Effector memory CD4-positive, alpha-beta T cell (primary cell): ENCODE measurements at places on chromosomes 7 and 10.

DNA sequence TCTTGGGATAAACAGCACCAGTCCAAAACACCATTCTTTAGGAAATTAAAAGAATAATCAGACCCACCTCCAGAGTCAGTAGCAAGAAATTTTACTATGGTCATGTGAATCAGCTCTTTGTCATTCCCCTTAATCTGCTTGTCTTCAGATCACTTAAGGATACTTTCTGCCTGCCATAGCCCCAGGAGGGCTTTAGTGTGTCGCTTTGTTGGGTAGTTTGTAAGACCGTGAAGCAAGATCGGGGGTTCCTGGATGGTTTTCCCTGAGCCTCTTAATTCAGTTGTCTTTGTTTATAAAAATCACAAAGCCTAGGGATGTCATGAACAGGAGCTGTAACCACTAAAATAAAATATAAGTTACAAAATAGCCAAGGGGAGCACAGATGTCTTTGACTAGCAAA, 223.6 kb downstream of the RELN start:
- no peak overlapping the region for H3K27ac ChIP-seq
- no peaks in the 10 kb centered on the region for H3K36me3 ChIP-seq
- no peaks in the 10 kb centered on the region for H3K27me3 ChIP-seq
- DNase-seq = no peak
- no peaks in the 10 kb centered on the region for H3K4me1 ChIP-seq

- H3K27me3 ChIP-seq = no peaks in the 10 kb centered on the region
- DNase-seq = no peak
- no peak overlapping the region for H3K4me3 ChIP-seq
- no peak overlapping the region for H3K27ac ChIP-seq
- H3K4me1 ChIP-seq = no peaks in the 10 kb centered on the region
Observed at GRCh38 chr7:14835384-14835783, 67.2 kb downstream of the DGKB start.

GRCh38 chr7:121331574-121331973, 2.8 kb downstream of the WNT16 start:
- no peak overlapping the region for H3K27ac ChIP-seq
- DNase-seq = no peak
- H3K27me3 ChIP-seq = peaks cover 5% of the 10 kb centered on the region
- H3K4me3 ChIP-seq = no peak overlapping the region
- no peaks in the 10 kb centered on the region for H3K36me3 ChIP-seq

GRCh38 chr10:122419876-122420623, 34.4 kb upstream of the ARMS2 start:
- H3K4me1 ChIP-seq = peaks cover 50% of the 10 kb centered on the region
- H3K27ac ChIP-seq = no peak overlapping the region
- H3K27me3 ChIP-seq = no peaks in the 10 kb centered on the region
- no peak for DNase-seq
- no peak overlapping the region for H3K4me3 ChIP-seq

DNA sequence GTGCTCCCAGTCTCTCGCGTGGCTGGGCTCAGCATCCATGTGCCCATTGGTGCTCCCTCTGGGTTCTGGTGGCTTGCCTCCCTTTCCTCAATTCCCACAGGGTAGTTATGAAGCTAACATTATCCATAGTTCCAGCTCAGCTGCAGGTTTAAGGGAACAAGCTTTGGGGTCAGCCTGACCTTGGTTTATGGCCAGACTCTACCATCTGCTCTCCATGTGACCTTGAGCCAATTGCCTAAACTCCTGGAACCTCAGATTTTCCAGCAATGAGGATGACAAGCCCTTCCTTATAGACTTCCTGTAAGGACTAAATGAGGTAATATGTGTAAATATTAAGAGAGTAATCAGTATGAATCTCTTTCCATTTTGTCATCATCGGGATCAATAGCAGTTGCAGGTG, 10.1 kb upstream of the SLC29A3 start:
- no peak overlapping the region for H3K4me3 ChIP-seq
- no peak overlapping the region for H3K27ac ChIP-seq
- no peak for DNase-seq
- no peaks in the 10 kb centered on the region for H3K27me3 ChIP-seq

DNA sequence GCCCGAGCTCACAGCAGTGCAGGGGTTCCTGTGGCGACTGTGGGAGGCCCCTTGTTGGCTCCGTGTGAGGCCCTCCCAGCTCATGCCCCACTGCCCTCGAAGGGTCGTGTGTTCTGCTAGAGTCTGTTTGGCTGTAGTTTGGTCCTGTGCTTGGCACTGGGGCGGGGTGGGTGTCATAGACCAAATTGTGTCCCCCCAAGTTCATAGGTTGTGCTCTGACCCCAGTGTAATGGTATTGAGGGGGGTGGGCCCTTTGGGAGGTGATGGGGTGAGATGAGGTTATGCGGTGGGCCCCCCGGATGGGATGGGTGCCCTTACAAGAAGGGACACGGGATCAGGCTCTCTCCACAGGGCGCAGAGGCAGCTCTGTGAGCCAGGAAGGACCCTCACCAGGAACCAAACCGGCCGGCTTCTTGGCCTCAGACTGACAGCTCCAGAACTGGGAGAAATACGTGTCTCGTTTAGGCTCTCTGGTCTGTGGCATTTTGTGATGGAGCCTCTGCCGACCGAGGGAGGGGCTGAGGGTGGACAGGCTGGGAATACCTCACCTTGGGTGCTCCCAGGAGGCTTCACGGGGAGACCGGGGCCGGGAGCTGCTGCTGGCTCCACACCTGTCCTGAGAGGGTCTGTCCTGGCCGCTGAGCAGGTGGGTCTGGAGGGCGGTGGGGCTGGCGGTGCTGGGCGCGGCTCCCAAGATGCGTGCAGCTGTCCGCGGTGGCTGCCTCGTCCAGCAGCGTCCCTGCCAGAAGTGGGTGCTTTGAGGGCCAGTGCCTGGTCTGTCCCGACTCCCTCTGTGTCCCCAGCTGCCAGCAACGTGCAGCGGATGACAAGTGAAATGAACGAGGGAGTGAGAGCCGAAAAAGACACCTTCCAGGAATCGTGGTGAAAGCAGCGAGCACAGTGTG, 89.4 kb downstream of the INPP5A start:
- H3K4me3 ChIP-seq = no peak overlapping the region
- H3K4me1 ChIP-seq = no peaks in the 10 kb centered on the region
- H3K27me3 ChIP-seq = no peaks in the 10 kb centered on the region
- no peak overlapping the region for H3K27ac ChIP-seq

- H3K27me3 ChIP-seq = no peaks in the 10 kb centered on the region
- H3K4me3 ChIP-seq = no peak overlapping the region
- no peak for DNase-seq
- H3K4me1 ChIP-seq = no peaks in the 10 kb centered on the region
Observed at GRCh38 chr7:114264023-114264422, 150.6 kb upstream of the FOXP2 start.

- no peak overlapping the region for H3K4me3 ChIP-seq
- H3K27ac ChIP-seq = no peak overlapping the region
- no peaks in the 10 kb centered on the region for H3K27me3 ChIP-seq
- no peak for DNase-seq
Observed at GRCh38 chr10:13956826-13957225, 370.1 kb downstream of the PRPF18 start.

DNA sequence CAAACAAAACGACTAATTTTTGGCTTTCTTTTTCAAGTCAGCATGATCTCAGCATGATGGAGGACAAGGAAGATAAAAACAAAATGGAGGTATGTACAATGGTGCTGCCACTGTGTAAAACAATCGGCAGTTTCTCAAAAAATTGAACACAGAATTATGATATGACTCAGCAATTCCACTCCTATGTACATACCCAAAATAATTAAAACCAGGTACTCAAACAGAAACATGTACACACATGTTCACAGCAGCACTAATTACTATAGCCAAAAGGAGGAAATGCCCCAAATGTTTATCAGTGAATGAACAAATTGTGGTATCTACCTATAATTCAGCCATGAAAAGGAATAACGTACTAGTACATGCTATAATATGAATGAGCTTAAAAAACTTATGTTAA, 29.9 kb downstream of the SNX13 start:
- H3K4me1 ChIP-seq = no peaks in the 10 kb centered on the region
- no peak overlapping the region for H3K4me3 ChIP-seq
- no peaks in the 10 kb centered on the region for H3K36me3 ChIP-seq
- no peak for DNase-seq

DNA sequence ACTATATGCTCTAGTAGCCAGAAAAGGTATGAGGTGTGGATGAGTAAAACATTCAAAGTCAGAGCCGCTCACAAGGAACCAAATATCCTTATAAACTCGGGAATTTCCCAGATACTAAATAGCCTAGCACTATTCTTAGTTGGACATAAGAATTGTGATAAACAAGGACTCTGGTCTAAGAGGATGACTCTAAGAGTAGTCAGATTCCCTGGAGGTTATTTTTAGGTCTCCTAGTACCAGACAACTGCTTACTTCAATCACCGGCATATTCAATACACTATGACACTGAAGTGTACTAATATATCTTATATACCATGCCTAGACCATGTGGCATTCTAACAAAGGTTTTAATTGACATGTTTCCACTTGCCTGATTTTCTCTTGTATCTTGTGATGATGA, 56.5 kb downstream of the LMBR1 start:
- peaks cover 16% of the 10 kb centered on the region for H3K36me3 ChIP-seq
- no peaks in the 10 kb centered on the region for H3K4me1 ChIP-seq
- no peaks in the 10 kb centered on the region for H3K27me3 ChIP-seq
- DNase-seq = no peak
- no peak overlapping the region for H3K27ac ChIP-seq

DNA sequence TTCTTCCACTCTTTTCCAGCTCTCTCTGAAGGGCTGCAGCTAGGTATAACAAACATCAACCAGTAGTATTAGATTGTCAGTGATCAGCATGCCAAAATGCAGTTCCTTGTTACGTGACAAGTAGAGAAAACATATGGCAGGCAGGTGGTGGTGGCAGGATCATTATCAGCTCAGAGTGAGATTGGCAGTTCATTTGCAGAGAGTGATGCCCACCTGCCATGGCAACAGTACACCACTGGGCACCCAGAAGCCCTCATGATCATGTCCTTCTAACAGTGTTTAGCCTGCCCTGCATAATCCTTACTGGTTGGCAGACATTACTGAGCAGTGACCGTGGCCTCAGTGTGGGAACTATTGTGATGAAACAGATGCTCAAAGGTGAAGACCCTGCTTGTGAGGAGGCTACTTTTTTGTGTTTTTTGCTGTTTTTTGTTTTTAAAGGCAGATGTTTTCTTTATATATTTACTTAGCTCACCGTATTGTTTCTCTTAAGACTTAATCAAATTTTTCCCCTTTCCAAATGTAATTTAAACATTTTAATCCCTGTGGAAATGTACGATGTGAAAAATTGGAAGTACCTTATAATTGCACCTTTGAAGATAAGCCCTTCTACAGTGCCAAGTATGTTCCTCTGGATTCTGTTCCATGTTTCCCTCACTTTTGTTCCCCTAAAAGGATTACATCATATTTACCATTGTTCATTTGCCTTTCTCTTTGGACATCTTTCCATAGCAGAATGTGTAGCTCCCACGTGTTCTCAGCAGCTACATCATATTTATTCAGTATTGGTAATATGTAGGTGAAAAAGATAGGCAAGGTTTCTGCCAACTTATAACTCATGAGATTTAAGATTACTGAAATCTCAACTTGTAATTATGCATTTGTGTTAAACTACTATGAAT, 179.6 kb downstream of the SND1 start:
- no peaks in the 10 kb centered on the region for H3K27me3 ChIP-seq
- H3K4me1 ChIP-seq = no peaks in the 10 kb centered on the region
- H3K36me3 ChIP-seq = no peaks in the 10 kb centered on the region
- H3K4me3 ChIP-seq = no peak overlapping the region

GRCh38 chr7:152733286-152733934, 26.1 kb upstream of the ACTR3B start:
- H3K36me3 ChIP-seq = no peaks in the 10 kb centered on the region
- H3K27me3 ChIP-seq = no peaks in the 10 kb centered on the region

- H3K36me3 ChIP-seq = no peaks in the 10 kb centered on the region
- no peak for DNase-seq
- H3K4me3 ChIP-seq = no peak overlapping the region
- no peak overlapping the region for H3K27ac ChIP-seq
- peaks cover 46% of the 10 kb centered on the region for H3K27me3 ChIP-seq
- H3K4me1 ChIP-seq = peaks cover 14% of the 10 kb centered on the region
Observed at GRCh38 chr7:1251796-1252539, 19.3 kb downstream of the UNCX start.

DNA sequence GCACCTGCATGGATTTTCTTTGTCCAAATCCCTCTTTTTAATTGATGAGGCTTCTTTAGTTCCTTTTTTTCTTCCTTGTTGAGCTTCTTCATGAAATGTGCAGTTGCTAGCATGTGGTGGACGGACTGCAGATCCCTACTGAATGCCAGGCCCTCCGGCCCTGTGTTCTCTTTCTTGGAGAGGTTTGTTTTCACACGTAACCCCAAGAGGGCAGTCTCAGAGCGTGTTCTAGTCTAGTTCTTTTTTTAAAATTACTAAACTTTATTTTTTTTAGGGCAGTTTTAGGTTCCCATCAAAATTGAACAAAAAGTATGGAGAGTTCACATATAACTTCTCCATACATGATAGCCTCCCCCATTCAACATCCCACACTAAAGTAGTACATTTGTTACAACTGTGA, 190.0 kb downstream of the CFTR start:
- H3K4me3 ChIP-seq = no peak overlapping the region
- no peak for DNase-seq
- no peak overlapping the region for H3K27ac ChIP-seq
- no peaks in the 10 kb centered on the region for H3K27me3 ChIP-seq

DNA sequence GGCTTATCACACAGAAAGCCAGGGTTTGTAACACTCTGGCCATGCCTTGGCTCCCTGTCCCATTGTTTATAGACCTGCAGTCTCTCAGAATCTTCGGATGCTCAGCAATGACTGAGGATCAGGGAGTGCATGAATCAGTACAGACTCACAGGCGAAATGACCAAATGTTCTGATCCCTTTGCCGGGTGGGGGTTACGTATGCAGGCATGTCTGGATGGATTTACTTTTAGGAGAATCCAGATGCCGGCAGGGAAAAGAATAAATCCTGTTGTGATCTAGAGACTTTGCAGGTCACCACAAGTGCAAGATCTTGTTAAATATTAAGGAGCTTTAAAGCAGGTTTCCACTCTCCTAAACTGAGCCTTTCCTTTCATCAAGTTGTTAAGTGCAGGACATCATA, 149.5 kb downstream of the SFMBT2 start:
- peaks cover 18% of the 10 kb centered on the region for H3K4me1 ChIP-seq
- H3K4me3 ChIP-seq = no peak overlapping the region
- DNase-seq = no peak
- H3K27ac ChIP-seq = no peak overlapping the region
- H3K27me3 ChIP-seq = no peaks in the 10 kb centered on the region
